GM06990 (cell line): ENCODE measurements at places on chromosomes 6 and 20.

GRCh38 chr20:33490023-33490933 is at the start of gene CBFA2T2:
TSS of gene CBFA2T2 (plus strand) at chr20:33490096. CDS start at chr20:33490268, 172 bp downstream.
- DNase-seq: peak; percentile 78

GRCh38 chr6:12592634-12593033 is 123.9 kb upstream of the PHACTR1 start:
- DNase-seq: no peak

GRCh38 chr20:1881240-1881835 is 13.9 kb upstream of the SIRPA start:
- no peak for DNase-seq

DNA sequence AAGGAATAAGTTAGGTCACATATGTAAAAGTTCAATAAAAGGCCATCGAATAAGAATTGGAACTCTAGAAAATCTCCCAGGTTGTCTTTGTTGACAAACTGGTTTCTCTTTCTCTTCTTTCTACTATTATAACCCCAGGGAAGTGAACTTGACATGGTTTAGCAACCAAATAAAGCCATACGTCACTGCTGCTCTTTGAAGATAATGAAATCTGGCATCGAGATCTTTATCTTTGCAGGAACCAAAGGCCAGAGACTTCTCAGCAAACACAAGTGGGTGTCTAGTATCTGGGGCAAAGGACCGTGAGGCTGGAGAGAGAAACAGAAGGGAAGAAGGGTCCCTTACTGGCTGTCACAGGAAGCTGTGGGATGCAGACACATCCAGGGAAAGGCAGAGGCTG is 286.7 kb upstream of the CDYL start:
- DNase-seq: no peak

DNA sequence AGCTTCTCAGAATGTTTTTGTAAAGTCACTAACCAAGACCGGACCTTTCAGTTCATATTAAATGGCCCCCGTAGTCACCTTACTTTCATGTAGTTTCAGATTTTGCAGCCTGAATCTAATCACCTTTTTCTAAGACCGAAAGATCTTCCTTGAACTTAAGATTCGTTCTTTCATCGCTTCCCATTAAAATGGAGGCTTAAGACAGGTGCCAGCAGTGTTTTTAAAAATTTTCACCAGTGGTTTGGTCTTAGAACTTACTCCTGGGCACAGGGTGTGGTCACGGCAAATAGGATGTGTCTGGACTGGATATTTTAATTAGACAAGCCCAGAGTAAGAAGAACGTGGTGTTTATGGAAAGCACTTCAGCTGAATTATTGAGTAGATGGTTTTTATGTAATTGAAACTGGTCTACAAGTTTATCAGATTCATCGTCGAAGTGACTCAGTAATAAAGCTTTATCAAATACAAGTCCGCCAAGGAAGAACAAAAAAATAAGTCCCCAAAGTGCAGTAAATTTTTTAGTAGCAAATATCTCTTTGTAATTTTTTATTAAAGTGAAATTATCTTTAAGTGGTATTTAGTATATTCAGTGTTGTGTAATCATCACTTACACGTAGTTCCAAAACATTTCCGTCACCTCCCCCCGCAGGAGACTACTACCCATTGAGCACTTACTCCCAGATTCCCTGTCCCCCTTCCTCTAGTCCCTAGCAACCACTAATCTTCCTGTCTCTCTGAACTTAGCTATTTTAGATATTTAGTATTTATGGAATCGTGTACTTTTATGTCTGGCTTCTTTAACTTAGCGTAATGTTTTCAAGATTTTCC is 868 bp downstream of the SRSF3 start:
- DNase-seq: no peak

GRCh38 chr6:17031961-17032360 is 69.9 kb upstream of the STMND1 start:
- no peak for DNase-seq

DNA sequence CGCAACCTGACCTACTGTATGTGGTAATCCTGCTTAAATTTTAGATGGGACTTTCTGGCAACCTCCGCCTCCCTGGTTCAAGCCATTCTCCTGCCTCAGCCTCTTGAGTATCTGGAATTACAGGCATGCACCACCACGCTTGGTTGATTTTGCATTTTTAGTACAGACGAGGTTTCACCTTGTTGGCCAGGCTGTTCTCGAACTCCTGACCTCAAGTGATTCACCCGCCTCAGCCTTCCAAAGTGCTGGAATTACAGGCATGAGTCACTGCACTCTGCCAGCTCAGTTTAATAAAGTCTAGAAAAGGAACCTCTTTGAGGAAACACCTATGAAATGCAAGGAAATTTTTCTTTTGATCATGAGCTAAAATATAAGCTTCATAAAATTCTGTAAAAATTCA is 9.0 kb upstream of the PLCB4 start:
- DNase-seq: no peak

- DNase-seq: no peak
Observed at GRCh38 chr6:73236144-73236750, 11.0 kb upstream of the KHDC1L start.

DNA sequence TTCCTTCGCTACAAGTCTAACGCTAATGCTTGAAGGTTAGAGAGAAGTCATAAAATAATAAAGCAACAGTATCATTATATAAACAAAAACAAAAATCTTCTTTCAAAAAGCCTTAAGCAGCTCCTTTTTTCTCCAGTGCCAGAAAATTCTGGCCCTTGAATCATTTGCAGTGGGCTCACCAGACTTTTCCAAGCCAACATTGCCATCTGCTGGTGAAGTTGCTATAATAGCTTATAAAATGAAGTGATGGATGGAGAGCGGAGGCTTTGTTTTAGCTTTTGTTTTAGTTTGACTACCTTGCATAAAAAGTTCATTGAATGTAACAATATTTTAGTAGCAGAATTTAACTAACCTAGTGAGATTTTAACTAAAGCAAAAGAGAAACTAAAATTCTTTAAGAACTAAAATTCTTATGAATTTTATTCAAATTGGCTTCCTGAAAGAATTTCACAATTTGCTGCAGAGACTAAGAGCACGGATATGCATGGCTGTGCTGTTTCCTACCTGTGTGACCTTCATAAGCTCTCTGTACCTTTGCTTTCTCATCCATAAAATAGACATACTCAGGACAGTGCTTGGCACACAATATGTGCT is 44.8 kb upstream of the SLC2A12 start:
- peak; percentile 16 for DNase-seq

DNA sequence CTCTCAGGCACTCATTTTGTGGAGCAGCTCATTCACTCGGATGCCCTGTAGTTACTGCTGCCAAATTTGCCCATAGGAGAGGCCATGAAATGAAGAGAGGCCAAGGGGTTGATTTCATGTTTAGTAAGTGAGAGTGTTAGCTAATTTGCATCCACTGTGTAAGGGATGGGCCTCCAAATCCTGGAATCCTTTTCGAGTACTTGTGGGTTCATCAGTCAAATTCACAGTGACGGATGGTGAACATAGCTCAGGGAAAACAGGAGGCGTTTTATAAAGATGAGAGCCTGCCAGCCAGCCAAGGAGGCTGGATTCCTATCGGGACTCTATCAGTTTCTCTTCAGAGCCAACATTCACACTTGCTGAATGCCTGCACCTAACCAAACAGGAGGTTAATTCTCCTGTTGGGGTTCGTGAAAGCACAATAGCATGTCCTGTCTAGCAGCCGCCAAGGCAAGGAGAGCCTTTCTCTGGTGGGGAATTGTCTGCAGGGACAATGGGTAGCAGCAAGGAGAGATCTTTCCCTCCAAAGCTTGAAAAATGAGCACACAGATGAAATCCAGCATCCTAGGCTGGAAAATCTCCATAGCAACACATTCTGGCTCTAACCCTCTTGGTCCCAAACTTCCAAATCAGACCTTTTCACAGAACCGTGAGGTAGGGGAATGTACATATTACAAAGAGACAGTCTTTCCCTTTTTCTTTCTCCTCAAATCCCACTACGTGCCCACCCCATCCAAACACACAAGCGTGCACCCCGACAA is 231.4 kb upstream of the ECI2 start:
- no peak for DNase-seq

GRCh38 chr20:48401359-48401758 is 426.4 kb downstream of the PREX1 start:
- no peak for DNase-seq

DNA sequence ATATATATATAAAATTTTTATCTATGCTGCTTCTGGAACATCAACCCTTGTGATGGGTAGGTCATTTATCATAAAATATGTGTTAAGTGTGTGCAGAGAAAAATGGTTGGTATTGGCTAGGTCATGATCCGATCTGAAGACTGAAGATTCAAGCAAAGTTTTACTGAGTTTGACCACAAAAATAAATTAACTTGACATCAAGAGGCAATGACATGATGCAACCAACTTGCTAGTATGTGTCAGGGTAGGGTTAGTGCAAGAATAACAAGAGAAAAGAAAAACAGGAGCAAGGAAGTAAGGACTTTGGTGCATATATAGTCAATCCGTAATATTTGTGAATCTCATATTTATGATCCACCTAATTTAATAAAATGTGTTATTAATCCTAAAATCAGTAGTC is 1202.0 kb upstream of the ADGRB3 start:
- DNase-seq: no peak
